HS-5 (cell line): ENCODE measurements at places on chromosomes 5 and 9.

GRCh38 chr9:129225815-129226214, 47.8 kb upstream of the IER5L start:
- DNase-seq: no peak

GRCh38 chr5:115472271-115473025, 72.1 kb downstream of the FEM1C start:
- no peak for DNase-seq

DNA sequence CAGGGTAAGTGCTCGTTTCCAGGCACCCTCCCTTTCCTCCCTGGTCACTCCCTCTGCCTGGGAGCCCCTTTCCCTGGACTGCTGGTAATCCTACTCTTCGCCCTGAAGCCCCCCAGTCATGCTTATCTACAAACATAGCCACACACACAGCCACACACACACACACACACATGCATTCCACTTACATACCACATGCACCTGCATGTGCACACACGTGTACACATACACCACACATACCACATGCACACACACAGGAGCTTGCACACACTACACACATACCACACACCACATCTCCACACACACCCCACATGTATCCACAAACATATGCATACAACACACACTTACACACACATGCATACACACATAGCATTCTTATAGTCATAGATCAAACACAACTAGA, 358.5 kb downstream of the GADD45G start:
- DNase-seq: no peak

- no peak for DNase-seq
These were observed 59.1 kb downstream of the PJA2 start for GRCh38 chr5:109350537-109351270.

GRCh38 chr9:137409515-137409914, 13.4 kb downstream of the EXD3 start:
- DNase-seq: no peak
